Breast epithelium (tissue), 4 donors: ENCODE measurements at places on chromosomes 11 and 22. TPM values are rescaled to one million over a fixed set of nuclear protein-coding genes. Genes with fewer than 3 reads are reported as not detected.

The SHISAL1 gene
- total RNA-seq = 0.33 TPM

The MMP13 gene
- not detected for total RNA-seq

The ADORA2A gene
- 1.8 TPM for total RNA-seq

DNA sequence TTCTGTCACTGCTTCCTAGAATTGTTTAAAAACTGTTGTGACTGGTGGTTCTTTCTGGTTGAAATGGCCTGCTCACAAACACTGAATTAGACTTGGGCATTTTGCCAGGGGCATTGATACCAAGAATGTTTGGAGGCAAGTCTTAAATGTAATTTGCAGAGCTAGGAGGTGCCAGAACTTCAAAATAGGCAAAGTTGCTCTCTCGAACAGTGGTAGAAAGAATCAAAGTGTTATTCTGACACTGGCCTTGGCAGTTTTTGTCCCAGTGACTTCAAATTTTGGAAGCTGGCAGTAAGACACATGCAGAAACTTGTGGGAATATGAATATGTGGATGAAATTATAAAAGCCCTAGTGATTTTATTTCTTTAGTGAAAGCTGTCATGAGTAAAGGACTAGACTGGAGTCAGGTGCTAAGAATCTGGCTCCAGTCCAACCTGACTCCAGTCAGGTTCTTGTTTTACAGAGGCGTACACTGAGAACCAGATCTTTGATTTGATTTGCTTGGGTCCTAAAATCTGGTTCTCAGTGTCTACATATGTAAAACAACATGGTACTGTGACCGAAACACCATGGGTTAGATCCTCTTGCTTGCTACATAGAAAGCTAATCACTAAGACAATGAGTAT is 20.9 kb downstream of the SVIP start:
- DNase-seq = no peak

GRCh38 chr11:60762851-60763691 is 6.4 kb downstream of the MS4A15 start:
- no peak for DNase-seq

DNA sequence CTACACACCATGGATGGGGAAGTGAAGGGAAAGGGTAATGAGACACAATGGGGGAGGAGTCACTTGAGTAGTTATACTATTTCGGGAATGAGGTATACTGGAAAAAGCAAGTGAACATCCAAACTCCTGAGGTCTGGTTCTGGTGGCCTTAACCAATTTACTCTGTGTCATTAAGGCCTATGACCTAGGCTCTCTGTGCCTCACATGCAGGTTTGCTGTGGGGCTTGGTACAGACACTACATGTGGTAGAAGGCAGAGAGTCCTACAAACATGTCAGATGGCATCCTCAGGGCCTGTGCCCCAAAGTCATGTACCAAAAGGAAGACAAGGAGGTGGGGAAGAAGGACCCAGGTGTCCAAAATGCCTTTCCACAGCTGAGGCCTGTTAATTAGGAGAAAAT is 98.9 kb downstream of the TRIM29 start:
- no peak for DNase-seq
